ENCODE measurements at places on chromosomes 12 and 14.

DNA sequence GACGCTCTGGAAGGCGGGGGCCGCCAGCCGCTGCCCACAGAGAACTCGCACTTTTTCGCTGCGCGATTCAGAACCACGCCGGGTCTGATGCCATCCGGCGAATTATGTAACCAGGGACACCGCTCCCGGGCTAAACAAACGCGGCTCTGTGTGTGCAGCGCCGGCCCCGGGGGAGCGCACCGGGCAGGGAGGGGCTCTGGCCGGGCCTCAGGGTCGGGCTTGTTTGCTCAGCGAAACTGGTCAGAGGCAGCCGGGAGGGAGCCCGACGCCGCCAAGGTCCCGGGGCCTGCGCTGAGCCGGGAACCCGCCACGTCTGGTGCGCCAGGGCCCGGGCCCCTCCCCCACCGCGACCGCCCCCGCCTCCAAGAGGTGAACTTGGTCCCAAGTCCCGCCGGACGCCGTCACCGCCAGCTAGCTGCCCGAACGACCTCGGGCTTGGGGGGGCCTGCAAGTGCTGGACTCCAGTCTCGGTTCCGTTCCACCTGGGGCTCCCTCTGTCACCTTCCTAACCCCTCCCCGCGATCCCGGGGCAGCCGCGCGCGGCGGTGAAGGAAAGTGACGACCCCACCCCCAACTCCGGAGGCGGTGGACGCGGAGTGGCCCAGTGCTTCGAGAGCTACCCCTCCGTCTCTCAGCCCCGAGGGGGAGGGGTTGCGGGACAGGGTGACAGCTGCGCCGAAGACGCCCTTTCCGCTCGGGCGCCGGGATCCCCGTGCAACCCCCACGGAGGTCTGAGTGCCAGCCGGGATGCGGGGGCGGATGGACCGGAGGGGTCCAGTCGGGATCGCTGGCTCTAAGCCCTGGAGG lies 848 bp downstream of the CTDSP2 start:
- DNase-seq = peak; percentile 18

- no peak for DNase-seq
Measured at GRCh38 chr12:127819056-127819455, 447.9 kb upstream of the TMEM132C start.

- DNase-seq = no peak
Measured at GRCh38 chr12:2344885-2345284, 292.1 kb downstream of the CACNA1C start.

DNA sequence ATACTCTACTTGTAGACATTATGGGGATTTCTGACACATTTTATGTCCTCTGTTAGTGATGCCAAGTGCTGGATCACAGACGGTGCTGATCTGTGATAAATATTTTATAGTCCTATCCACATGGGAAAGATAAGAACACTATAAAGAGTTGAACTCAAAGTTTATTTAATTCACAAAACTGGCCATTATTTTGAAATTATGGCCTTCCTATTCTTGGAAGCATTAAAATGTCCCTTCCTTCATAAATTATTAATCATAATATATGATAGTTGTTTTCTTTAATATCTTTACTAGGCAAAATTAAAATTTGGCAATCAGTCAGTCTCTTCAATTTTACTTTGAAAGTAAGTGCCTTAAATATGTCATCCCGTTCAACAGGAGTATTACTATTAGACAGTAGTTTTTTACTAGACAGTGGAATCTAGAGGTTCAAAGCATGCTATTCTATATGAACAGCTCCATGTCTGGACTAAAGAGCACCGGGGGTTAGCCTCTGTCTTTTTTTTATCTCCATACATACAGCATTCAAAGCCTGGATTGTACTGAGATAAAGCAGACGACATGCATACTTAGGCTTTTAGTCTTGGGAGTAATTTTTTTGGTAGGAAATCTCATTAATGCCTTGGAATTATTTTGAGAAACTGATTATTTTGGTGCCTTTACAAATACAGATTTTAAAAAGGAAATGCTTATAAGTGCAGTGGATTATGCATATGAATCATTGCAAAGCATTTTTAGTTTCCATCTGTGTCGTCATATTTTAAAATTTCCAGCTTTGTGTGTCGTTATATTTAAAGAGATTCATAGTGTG lies 306.1 kb upstream of the RGS6 start:
- peak; percentile 15 for DNase-seq

DNA sequence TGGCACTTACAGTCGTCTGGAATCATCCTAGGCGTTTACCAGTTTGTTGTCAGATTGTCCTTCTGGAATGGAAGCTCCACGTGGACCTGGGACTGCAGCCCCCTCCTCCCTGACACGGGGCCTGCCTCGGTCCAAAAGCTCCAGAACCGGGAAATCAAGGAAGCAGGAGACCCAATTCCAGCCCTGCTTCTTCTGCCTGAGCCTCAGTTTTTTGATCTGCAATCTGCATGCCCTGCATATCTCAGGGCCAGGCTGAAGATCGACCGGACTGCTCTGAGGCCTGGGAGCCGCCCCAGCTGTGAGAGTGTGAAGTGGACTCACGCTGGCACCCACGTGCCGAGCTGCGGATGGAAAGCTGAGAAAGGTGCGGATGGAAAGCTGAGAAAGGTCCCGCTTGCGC lies 98.6 kb downstream of the SETD3 start:
- DNase-seq = no peak

- DNase-seq = peak; percentile 77
Measured at GRCh38 chr12:67534681-67535080, 113.9 kb upstream of the DYRK2 start.

DNA sequence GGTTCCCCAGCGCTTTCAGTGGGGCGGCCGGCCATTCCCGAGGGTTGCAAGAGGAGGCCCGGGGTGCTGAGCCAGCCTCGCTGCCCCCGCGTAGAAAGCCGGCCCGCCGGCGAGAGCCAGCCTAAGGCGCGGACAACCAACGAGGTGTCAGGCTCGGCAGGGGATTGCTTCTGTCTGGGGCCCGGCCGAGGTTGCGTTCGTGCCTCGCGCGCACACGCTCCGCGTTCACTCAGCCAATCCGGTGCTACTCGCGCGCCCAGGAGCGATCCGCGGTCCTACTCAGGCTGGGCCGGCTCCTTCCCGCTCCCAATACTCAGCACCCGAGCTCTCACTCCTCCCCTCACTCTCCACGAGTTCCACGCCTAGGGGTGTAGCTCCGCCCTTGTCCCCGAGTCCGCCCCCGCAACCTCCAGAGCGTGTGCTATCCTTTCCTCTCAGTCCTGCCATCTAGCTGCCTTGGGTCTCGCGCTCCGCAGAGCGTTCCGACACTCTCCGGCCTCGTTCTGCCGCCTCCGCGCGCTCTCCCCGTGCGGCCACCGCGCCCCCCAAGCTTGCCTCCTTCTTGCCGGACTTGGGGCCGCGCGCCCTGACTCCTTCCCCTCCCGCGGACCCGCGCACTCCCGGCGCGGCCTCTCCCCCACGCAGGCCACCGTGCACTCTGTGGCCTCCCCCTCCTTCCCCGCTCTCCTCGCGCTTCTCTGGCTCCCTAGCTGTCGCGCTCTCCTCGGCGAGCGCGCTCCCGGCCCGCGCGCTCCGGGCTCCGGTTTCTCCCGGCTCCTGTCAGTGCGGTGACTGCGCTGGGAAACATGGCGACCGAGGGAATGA lies at the start of gene GPHN:
GPHN (plus strand) TSS at position 426 of the 825 bp plus-strand sequence.
- peak; percentile 100 for DNase-seq

DNA sequence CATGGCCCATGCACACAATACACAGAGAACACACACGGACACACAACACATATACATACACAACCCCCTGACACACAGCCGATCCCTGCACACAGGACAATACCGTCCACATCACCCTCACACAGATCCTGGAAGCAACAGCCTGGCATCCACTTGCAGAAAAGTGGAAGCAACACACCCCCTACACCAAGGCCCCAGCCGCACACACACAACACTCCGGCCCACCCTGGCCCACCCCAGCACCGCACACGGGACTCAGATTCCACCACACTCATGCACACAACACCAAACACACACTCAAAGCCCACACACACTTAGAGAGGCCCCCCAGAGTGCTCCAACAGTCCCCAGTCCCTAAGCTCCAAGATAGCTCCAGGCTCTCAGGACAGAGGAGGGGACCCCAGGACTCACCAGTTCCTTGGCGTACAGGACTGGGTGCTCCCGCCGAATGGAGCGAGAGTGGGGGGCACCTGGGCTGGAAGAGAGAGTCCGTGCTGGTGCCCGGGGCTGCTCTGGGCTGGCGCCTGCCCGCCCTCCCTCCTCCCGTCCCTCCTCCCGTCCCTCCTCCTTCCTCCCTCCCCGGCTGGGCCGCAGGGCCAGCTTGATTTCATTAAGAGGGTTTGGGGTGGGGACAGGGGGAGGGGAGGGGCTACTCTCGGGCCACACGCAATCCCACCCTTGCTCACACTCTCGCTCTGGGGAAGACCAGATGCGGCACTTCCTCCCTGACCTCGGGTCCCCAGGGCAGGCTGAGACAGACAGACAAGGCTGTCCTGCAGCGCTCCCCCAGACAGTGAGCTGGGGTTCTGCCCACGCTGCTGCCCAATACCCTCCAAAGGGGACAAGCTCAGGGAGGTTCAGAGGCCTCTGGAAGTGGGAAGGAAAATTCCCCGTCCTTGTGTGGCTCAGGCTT lies at the start of gene TMEM119:
TMEM119 (minus strand) TSS at position 526 of the 913 bp plus-strand sequence. CDS start 5,701 bp downstream, outside the sequence.
- peak; percentile 75 for DNase-seq

GRCh38 chr12:124555168-124556073 lies 12.0 kb downstream of the NCOR2 start:
- no peak for DNase-seq

DNA sequence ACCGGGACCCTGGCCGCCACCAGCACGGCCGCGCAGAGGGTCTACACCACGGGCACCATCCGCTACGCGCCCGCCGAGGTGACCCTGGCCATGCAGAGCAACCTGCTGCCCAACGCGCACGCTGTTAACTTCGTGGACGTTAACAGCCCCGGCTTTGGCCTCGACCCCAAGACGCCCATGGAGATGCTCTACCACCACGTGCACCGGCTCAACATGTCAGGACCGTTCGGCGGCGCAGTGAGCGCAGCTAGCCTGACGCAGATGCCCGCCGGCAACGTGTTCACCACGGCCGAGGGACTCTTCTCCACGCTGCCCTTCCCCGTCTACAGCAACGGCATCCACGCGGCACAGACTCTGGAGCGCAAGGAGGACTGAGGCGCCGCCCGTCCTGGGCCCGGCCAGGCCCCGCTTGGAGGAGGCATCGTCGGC lies 150.1 kb downstream of the EGLN3 start:
- DNase-seq = no peak

DNA sequence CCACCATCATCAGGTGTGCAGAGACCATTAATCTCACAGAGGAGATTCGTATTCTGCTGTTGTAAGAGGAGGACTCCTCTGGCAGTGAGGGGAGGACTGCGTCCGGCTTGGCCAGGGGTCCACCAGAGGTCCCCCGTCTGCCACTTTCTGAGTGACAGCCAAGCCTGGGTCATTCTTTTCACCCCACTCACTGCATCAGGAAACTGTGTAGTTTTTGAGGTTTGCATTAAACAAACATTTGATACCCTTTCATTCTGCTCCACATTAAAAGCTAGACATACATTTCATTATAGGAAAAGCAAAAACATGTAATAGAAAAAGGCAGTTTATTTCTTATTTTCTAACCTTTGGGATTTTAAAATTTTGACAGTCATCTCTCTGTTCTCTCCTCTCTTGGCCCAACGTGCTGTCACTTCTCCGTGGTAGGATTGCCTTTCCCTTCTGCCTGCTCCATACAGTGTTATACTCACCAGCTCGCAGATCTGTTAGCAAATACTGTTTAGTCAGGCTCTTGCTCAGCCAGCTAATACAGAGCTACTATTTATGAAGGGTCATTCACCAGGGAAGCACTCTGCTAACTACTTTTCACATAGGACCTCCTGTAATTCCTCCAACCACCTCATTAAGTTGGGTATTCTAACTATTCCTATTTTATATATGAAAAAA lies 99.3 kb downstream of the PELI2 start:
- no peak for DNase-seq

GRCh38 chr12:119475650-119476049 lies 117.9 kb upstream of the TMEM233 start:
- DNase-seq = no peak

- peak; percentile 32 for DNase-seq
Measured at GRCh38 chr14:102320033-102320660, 601 bp downstream of the ZNF839 start.

DNA sequence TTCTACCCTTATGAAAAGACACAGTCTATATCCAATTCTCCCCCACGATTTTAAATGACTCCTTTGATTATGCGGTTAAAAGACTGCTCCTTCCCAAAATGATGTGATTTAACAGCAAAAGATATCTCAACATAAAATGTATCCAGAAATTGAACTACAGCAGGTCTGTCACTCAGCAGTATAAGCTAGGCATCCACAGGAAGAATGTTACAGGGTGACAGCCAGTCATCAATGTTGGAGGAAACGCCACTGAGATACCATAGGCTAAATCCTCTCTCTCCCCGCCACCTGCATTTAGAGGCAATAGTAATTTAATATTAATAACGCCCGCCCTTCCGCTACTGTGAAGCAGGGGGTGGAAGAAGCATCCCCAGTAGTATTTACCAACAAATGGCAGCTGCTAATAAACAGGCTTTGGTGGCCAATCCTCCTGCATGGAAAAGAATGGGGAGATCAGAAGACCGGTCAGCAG lies 613 bp downstream of the RECQL start:
- DNase-seq = no peak

DNA sequence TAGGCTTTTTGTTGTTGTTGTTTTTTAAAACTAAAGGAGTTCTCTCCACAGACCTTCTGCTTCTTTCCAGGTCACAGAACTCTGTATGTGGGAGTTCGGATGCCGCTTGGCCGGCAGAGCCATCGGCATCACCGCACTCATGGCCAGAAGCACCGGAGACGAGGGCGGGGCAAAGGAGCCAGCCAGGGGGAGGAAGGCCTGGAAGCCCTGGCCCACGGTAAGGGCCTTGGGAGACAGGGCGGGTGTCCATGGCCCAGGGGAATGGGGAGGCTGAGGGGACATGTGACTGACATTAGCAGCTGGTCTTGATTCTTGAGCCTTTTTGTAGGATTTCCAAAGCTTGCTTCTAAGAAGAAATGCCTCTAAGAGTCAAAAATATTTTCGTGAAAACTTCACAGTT lies 26.2 kb downstream of the SLC4A8 start:
- no peak for DNase-seq

DNA sequence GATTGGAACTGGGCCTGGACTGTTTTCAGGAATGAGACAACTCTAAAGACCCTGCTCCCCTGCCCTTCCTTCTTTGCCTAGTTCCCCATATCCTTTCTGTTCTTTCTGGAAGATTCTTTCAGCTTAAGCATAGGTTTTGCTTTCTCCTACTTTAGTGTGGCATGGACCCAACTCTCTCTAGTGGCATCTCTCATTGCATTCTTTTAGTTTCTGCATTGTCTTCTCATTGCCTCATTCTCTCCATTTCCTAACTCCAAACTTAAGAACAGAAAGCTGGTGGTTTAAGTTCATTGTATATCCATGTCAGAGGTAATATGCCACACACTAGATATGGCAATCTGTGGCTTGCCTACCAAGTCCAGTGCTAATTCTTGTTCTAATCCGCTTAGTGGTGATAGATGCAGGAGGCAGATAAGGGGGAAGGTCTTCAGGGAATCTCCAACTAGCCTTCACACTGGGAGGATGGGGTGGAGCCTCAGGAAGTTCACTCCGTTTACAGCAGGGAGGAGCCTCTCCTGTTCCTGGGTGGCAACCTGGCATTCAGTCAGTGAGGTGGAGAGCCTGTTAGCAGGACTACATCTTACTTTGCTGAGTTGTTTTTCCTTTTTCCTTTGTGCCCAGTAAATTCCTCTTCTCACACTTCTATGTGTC lies 165.1 kb upstream of the LMNTD1 start:
- no peak for DNase-seq
